ENCODE measurements at places on chromosomes 13 and 19.

DNA sequence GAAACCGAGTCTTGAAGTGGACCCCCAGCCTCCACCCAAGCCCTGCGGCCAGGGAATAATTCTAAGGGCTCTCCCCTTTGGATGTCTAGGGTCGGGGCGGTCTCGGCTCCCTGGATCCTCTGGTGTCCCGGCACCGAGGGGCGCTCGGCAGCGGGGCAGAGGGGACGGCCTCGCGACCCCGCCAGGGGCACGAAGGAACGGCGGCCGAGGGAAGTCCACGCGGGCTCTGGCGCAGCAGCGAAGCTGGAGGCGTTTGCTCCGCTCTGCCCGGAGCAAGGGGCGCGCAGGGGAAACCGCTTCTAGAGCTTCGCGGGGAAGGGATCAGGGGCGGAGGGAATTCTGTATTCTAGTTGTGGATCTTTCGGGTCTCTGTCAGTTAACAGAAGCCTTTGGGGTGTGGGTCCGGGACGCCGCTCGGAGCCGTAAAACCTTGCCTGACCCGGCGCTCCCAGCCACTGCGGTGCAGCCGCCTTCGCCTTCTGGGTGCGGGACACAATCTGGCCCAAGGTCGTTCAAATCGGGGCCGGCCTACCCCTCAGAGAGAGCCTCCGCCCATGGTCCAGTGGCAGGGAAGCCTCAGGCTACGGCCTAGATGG, 118.2 kb downstream of the KCNRG start:
- DNase-seq, result no peak

GRCh38 chr19:40507892-40508291, 41.1 kb downstream of the SPTBN4 start:
- no peak for DNase-seq

DNA sequence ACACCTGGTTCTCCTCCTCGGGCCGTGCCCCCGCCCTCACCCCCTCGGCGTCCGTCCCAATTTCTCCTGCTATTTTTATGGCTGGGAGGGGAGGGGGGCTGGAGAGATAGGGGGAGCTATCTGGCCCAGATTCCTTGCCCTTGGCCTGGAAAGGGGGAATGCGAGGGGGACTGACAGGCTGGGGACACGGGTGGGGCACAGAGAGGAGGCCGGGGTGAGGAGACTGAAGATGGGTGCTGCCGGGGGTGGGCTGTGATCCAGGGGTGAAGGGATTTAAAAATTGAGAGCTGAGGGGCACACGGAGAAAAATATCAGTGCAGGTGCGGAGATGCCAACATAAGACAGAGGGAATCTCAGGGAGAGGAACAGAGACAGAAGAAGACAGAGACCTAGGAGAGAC, 2.3 kb downstream of the PRKCG start:
- no peak for DNase-seq

GRCh38 chr13:66567899-66568612, 662.1 kb downstream of the PCDH9 start:
- DNase-seq, result no peak

GRCh38 chr13:102903659-102904407, 58.0 kb downstream of the ERCC5 start:
- DNase-seq, result no peak

DNA sequence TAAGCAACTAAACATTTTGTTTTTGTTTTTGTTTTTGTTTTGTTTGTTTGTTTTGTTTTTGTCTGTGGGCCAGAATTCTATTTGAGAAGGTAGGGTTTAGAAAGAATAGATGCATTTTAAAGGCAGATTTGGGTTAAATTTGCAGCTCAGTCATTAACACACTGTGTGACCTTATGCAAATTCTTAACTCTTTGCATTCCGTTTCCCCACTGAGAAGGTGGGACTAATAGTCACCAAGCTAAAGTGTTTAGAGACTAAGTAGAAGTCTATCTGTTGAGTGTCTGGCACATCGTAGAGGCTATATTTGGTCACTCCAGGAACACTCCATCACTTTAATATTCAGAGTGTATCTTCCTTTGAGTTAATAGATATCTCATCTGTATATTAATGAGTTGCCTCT, 87.1 kb downstream of the CCNA1 start:
- DNase-seq, result no peak
